ENCODE measurements at places on chromosomes 1 and 21. TPM values are rescaled to one million over a fixed set of nuclear protein-coding genes. Genes with fewer than 3 reads are reported as not detected.

DNA sequence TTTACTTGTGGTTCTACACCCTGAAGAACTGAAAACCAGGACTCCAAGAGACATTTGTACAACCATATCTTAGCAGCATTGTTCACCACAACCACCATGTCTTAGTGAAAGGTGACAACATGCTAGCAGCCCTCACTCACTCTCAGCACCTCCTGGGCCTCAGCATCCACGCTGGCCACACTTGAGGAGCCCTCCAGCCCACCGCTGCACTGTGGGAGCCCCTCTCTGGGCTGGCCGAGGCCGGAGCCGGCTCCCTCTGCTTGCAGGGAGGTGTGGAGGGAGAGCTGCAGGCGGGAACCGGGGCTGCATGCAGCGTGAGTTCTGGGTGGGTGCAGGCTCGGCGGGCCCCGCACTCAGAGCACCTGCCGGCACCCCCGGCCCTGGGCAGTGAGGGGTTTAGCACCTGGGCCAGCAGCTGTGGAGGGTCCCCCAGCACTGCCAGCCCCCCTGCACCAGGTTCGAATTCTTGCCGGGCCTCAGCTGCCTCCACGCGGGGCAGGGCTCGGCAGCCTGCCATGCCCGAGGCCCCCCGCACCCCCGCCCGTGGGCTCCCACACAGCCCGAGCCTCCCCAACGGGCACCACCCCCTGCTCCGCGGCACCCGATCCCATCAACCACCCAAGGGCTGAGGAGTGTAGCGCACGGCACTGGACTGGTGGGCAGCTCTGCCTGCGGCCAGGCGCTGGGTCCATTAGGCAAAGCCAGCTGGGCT, 9.2 kb downstream of the C1orf159 start:
- no peak for DNase-seq

SLC5A9 gene
- 18.2 TPM for polyA plus RNA-seq

WDR64 gene
- polyA plus RNA-seq = 0.14 TPM

- no peak for DNase-seq
These were observed 609 bp upstream of the ATF3 start for GRCh38 chr1:212607913-212608391.

- DNase-seq = no peak
These were observed 386.4 kb downstream of the HHAT start for GRCh38 chr1:210715072-210715471.

SPRR5 gene
- not detected for polyA plus RNA-seq

DNA sequence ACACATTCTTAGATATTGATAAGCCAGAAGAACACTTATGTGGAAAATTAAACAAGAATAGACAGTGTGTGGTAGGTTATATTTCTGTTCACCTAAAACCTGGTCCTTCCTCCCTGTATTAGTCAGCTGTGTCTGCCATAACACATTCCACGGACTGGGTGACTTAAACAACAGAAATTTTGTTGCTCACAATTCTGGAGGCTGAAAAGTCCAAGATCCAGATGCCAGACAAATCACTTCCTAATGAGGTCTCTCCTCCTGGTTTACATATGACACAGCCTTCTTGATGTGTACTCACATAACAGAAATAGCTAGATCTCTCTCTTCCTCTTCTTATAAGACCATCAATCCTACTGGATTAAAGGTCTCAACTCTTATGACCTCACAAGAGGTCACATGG, 25.7 kb downstream of the JMJD4 start:
- DNase-seq = no peak

DNA sequence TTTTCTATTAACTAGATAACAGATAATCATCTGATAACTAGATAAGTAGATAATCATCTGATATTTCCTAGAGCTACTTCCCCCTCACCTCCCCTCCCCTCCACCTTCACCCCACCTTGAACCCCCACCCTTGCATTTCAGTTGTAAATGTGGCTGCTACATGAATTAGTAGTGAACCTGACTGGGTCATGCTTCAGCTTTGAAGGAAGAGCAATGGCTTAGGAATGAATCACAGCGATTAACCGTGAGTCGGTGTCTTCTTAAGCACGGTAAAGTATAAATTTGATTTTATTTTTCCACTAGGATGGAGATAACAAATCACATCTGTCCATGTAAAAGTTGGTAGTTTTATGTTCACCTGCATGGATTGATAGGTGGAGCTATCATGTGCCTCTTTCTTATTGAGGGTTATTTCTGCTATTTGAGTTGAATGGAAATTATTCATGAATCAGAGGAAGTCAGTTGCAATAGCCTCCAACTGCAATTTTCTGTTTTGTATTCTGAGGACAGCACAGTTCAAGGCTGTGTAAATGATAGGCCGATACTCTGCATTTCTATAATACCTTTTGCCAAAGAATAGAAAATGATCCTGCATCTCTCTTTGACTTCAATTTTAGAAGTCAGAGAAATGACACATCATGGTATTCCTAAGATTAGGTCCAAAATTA, 235.0 kb downstream of the PTGER3 start:
- DNase-seq = no peak

DNA sequence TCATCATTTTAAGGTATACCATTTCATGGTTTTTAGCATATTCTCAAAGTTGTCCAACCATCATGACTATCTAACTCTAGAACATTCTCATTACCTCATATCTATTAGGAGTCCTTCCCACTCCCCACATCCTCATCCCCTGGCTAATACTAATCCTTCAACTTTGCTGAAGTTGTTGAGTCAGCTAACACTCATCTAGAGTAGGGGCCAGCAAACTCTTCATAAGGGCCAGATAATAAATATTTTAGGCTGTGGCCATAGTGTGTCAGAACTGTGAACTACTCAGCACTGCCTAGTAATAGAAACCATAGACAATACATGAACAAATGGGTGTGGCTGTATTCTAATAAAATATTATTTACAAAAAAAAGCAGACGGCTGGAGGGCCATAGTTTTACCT, 43.0 kb downstream of the TOR3A start:
- no peak for DNase-seq

CELA3A gene
- polyA plus RNA-seq = not detected

DNA sequence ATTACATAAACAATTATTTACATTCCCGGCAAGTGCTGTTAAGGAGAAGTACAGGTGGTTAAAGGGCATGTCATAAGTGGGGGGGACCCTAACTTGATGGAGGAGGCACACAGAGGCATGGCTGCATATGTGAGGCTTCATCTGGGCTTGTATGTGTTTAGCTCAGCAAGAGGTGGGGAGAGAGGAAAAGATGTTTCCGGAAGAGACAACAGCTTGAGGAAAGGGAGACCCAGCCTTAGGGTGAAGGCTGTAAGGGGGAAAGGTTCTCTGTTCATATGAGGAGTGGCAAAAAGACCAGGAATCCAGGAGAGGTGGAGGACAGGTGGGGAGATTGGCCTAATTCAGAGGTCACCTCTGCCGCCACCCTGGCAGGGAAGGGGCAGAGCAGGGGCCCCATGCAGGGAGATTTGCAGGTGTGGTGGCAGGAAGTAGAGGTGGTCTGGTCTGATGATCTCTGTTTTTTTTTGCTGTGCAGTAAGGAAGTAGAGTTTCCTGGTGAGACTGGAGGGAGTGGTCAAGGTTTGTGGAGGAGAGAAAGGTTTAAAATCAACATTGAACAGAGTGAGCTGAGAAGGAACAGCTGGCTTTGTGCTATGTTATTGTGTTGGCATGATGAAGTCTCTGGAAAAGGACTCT, 9.0 kb downstream of the TRAF5 start:
- DNase-seq = no peak

- no peak for DNase-seq
These were observed 1238.4 kb upstream of the NCAM2 start for GRCh38 chr21:19759836-19760235.

CD1E gene
- polyA plus RNA-seq = 0.27 TPM

Data from renal cortex interstitium (tissue), 15 donors.